ENCODE measurements at places on chromosomes 7 and 10.

- DNase-seq, result no peak
These were observed 19.4 kb upstream of the SH2D4B start for GRCh38 chr10:80518143-80518806.

- no peak for DNase-seq
These were observed 874.6 kb upstream of the POT1 start for GRCh38 chr7:125804273-125804672.

GRCh38 chr7:43612599-43613589, 30.0 kb downstream of the STK17A start:
- DNase-seq, result no peak

DNA sequence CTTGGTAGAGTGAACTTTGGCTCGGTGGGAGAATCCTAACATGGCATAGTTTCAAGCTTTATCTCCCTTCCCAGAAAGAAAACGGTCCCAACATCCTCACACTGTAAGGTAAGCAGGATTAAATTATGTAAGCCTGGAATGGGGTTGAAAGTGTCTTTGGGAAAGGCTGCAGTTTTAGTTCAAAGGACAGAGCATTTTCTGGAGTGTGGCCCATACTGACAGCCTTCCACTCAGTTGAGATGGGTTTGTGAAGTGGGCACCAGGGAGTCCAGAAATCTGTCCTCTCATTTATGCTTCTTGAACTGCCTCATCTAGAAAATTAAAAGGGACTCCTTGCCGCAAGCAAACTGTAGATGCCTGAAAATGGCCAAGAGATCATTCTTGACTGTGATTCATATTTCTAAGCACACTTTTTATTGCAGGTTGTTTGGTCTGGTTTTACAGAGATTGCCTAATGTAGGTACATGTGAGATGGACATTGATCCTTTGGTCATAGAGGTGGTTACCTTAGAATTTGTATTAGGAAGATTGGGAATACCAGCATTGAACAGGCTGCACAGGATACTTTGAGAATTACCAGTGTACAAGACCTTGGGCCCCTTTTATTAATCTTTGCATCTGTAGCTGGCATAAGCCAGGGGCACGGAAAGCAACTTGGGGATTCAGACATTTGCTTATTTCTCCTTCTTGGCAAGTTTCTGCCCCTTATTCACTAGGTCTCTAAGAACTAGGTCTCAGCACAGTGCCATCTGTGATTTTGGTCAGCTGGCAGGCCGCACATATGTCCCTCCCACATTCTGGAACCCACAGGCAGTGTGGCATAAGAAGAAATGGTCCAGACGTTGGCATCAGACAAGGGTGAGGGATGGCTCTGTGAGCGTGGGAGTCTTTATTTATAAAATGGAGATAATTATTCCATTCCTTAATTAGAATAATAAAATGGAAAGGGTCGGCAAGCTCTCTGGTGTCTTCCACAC, 125.9 kb downstream of the GLCCI1 start:
- no peak for DNase-seq

DNA sequence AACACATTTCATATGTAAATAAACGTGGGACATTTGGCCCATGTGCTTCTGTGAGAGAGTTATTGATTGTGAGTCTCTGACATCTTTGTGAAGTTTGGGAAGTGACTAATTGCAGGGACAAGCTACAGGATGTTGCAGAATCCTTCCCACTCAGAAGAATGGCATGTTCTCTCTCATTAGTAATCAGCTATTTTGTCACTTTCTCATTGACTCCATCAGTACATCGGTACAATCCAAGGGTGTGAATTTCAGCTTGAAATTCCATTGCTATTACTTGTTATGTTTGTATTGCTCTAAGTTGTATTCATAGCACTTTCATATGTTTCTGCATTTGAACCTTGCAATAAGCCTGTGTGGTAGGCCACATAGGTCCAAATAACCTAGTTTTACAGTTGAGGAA, 100.0 kb upstream of the KCNMA1 start:
- no peak for DNase-seq

- no peak for DNase-seq
These were observed 323.6 kb downstream of the GFRA1 start for GRCh38 chr10:115949282-115949844.

GRCh38 chr7:148547951-148548350, 42.6 kb upstream of the C7orf33 start:
- no peak for DNase-seq

DNA sequence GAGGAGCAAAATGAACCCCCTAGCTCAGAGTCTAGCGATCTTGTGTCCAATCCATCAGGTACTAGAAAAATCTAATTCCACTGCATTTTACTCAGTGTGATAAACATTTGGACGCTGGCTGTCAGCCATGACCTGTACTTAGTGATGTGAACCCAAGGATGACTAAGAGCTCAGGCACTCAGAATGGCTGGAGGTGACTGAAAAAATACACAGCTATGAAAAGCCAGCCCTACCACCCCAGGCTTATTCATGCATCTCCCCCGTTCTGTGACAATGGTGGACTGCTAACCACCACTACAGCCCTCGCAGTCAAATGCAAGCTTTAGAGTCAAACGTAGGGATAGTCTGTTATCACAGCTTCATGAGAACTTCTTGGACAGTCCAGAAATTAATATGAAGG, 14.9 kb downstream of the AFAP1L2 start:
- DNase-seq, result no peak

DNA sequence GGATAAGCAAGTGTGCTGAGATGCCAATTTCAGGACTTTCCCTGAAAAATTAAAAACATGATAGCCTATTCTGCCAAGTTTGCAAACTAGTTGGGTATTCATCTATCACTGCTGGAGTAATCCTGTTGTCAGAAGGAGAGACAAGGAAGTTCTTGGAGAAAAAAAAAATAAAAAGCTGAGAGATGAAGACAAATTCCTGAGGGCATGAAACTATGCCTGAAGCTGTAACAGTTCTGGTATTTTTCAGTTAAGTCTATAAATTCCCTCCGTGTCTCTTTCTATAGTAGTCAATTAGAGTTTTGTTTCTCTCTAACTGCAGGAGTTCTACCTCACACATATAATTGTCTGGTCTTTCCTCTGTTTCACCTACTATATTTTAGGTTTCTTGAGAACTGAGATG, 95.7 kb downstream of the DGKB start:
- DNase-seq, result no peak

DNA sequence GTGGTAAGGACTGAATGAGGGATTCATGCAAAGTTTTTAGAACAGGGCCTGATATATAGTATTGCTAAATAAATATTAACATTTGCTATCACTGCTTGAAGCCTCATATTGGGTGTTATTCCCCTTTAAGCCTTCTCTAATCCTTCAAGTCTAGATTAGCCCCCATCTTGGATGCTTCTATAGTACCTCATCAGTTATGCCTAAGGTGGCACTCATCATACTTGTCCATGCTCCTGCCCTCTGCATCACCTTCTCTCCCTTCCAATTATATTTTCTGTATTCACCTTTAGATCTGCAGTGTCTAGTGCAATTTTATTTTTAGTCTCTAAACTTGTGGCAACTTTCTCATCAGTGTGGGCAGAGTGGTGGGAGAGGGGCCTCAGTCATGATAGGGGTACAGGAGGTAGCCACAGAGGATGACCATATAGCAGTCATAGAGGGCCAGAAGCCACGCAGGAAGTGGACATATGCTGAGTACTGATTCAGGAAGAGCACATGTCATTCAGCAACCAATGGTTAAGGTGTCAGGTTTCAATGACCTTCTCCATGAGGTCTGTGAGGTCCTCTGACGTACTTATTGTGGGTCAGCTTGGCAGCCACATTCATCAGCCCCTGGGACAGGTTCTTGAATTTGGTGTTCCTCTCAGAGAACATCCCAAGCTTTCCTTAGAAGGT, 2.5 kb downstream of the ENTPD1 start:
- no peak for DNase-seq

DNA sequence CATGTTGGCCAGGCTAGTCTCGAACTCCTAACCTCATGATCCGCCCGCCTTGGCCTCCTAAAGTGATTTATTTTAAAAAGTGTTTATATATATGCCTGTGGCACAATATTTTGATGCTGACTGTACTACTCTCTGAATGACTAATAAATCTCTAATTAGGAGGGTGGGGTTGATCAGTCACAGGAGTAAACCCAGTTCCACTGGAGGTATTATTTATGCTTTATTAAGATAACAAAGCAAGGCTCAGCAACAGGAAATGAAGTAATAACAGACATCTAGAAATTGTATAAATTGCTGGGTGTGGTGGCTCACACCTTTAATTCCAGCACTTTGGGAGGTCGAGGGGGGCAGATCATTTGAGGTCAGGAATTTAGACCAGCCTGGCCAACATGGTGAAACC, 26.0 kb upstream of the MCU start:
- no peak for DNase-seq

- no peak for DNase-seq
These were observed 1.1 kb downstream of the IL2RA start for GRCh38 chr10:6061056-6061455.

GRCh38 chr10:111017098-111017497, 59.7 kb upstream of the ADRA2A start:
- DNase-seq, result peak; percentile 32

All from AML-193 (cell line).